ENCODE measurements at places on chromosomes 7 and 10. TPM values are rescaled to one million over a fixed set of nuclear protein-coding genes. Genes with fewer than 3 reads are reported as not detected.
A peak's percentile ranks its signal among the peaks of the same experiment; 100 is the strongest.

- no peak for DNase-seq
These were observed 260.9 kb downstream of the SLC25A13 start for GRCh38 chr7:96061009-96061408.

Gene OR6B1
- total RNA-seq: not detected

DNA sequence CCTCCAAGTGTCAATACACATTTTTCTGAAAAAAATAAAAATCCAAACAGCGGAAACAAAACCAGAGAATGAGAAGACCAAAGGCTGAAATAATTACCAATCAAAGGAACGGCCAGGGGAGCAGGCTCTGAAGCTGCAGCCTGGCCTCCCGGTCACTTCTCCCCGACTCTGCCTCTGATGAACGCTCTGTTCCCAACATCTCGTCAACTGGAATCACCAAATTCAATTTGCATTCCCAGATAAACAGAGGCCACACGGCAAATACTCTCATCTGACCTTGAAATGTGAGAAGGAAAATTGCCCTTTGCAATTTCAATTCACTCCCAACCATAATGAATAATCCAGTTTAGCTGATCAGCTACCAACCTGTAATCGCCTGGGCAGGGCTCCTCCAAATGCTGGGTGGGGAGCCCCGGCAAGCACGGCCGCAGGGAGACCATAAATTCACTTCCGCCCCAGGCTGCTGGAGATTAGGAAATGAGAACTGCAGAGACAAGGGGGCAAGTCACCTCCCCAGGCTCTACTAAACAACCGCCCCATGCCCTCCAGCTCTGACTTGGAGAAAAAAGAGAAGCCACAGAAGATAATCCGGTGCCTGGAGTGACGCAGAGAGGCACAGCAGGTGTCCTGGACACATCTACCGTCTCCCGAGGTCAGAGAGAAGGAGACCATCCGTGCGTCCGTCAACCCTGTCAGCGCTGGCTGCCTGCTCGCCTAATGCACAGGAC lies 153.2 kb downstream of the MAD1L1 start:
- no peak for DNase-seq

Gene FKBP6
- total RNA-seq: not detected

DNA sequence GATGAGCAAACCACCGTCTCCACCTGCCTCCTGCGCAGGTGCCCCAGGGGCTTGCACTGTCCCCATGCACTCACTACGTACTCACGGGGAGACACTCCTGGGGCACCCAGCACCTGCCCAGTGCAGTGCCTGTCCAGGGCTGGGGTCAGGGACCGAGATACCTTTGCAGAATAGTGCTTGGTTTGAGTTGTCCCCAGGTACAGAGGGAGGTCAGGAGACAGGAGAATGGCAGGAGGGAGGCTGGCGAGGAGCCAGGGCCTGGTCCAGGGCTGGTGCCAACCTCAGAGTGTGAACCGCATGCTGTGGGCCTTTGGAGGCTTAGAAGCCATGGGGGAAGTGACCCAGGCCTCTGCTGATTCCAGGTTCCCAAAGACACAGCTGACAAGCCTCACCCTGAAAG lies 110.1 kb upstream of the GPR26 start:
- DNase-seq: no peak

DNA sequence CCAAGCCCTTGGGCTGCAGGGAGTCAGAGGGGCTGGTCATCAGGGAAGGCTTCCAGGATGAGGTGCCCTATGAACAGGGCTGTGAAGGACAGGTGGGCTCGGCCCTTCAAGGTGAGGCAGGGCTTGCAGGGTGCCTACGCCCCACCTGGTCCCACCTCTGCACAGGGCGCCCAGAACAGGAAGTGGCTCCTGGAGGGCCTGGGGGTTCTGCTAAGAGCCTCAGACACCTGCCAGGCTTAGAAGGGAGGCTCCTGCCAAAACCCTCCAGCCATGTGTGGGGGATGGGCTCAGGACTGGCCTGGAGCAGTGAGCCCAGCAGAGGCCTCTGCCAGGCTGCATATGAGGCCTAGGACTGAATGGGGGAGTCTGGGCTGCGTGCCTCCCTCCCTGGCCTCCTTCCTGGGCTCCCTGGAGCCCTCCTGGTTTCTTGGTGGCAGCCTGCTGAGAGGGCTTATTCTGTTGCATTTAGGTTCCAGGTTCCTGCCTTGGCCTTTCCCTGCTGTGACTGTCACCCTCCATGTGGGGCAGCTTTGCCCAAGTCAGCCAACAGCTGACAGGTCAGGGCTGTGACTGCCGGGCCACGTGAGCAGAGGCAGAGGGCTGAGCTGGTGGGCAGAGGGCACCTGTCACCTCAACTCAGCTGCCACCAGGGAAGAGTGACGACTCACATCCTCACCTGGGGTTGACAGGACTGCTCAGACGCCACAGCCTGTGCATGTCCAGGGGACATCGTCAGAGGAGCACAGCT lies 45.2 kb upstream of the MSMB start:
- peak; percentile 49 for DNase-seq

Gene SRRM3
- not detected for total RNA-seq
